A549 treated with Mapracorat at 1 μM for 4 hours (cell line): ENCODE measurements at places on chromosomes 2 and 18. TPM values are rescaled to one million over a fixed set of nuclear protein-coding genes. Genes with fewer than 3 reads are reported as not detected.

Gene DPP4
- total RNA-seq = 0.46 to 0.87 TPM (median 0.57 TPM) in 5 replicates

Gene TET3
- 6.7 to 9.3 TPM (median 9.0 TPM) in 5 replicates for total RNA-seq

Gene VSNL1
- not detected in 5 replicates for total RNA-seq

Gene COL3A1
- 0.07 to 0.26 TPM (median 0.15 TPM) in 5 replicates for total RNA-seq

Gene IL36B
- total RNA-seq = 0.15 to 0.34 TPM (median 0.17 TPM) in 3 of 5 replicates, not detected in the others

Gene HADHB
- total RNA-seq = 89.3 to 106 TPM (median 99.7 TPM) in 5 replicates

Gene SLC9A2
- 2.5 to 2.9 TPM (median 2.8 TPM) in 5 replicates for total RNA-seq

Gene ASB18
- total RNA-seq = not detected in 5 replicates

Gene POTEI
- total RNA-seq = not detected in 5 replicates

Gene CFAP65
- total RNA-seq = 0.12 to 0.48 TPM (median 0.29 TPM) in 5 replicates

Gene SPATA3
- total RNA-seq = not detected in 5 replicates

Gene SLC38A11
- not detected in 5 replicates for total RNA-seq

Gene DSEL
- total RNA-seq = 0.31 to 0.47 TPM (median 0.40 TPM) in 5 replicates

Gene CTAGE1
- total RNA-seq = not detected in 5 replicates

Gene SERPINB13
- not detected in 5 replicates for total RNA-seq

Gene RIT2
- total RNA-seq = not detected in 5 replicates

Gene CHRNG
- not detected in 5 replicates for total RNA-seq

Gene C2orf78
- total RNA-seq = not detected in 5 replicates

Gene MEIS1
- total RNA-seq = 1.2 to 2.6 TPM (median 1.6 TPM) in 5 replicates

Gene STPG4
- not detected in 5 replicates for total RNA-seq

Gene ANKRD30BL
- not detected in 5 replicates for total RNA-seq

Gene ZNF804A
- total RNA-seq = not detected in 5 replicates

Gene MCM6
- 44.9 to 51.9 TPM (median 47.9 TPM) in 5 replicates for total RNA-seq

Gene UGT1A3
- 0.10 to 0.31 TPM (median 0.26 TPM) in 3 of 5 replicates, not detected in the others for total RNA-seq

Gene C2orf72
- 4.8 to 7.5 TPM (median 6.2 TPM) in 5 replicates for total RNA-seq

Gene RFTN2
- total RNA-seq = 0.02 TPM in 1 of 5 replicates, not detected in the others
